ENCODE measurements at places on chromosomes 3 and 15.

- DNase-seq = no peak
These were observed 221.9 kb downstream of the LRRN1 start for GRCh38 chr3:4021162-4021561.

DNA sequence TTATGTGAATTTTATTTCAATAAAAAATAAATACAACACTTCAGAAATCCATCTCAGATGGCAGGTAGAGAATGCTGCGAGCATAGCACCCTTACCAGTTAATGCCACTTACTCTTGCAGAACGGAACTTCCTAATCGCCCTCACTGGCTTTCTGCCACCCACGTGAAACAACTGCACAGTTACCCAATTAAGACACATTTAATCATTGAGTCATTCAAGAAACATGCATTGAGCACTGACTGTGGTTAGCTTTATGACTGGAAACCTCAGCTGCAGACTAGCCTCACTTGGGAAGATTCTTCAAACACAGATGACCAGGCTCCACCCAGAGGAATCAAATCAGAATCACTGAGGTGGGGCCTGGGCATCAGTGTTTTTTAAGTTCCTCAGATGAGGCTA is 5.6 kb upstream of the MFGE8 start:
- no peak for DNase-seq

- DNase-seq = no peak
These were observed 167.6 kb upstream of the ST8SIA2 start for GRCh38 chr15:92226020-92226612.

DNA sequence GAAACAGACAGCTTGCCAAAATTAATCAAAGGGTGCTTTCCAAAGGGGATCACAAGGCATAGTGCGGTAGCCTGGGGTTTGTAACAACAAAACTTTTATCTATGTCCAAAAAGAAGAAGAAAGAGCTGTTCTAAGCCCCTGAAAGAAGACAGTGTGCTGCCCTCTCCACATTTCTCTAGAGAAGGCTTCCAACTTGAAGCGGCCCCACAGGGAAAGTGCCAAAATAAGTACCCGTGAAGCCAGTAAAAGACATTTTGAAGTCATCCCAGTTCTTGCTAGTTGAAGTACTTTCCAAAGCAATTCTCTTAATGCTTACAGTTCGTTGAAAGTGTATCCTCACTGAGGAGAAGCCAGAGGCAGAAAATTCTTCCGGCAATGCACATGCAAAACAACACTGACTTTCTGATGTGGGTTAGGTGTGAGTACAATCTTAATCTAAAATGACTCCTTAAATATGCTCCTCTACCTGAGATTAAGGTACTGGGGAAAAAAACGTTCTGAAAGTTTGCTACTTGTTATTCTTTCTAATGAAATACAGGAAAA is 21.3 kb downstream of the GPR15 start:
- no peak for DNase-seq

DNA sequence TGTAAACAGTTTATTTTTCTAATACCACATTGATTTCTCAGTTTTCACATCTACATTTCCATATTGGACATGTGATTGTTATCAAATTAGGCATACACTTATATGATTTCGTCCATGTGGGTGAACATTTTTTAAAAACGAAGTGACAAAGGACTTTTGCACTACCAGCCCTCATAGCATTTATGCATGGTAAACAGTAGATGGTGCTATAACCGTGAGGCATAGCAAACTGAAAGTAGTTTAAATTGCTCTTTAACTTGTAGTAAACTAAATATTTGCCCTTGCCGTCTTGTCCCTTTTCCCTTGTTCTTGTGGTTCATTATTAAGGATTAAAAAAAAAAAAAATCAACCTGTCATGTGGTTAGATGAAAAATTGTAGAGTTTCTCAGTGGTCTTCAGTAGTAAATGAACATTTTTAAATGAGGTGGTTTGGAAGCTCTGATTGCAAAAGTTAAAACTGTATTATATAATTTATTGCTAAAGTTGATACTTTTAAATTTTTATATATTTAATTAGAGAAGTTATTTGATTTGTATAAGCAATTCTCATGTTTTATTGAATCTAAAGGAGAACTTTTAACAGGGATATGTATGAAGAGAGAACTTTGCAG is 24.0 kb downstream of the STX19 start:
- no peak for DNase-seq

DNA sequence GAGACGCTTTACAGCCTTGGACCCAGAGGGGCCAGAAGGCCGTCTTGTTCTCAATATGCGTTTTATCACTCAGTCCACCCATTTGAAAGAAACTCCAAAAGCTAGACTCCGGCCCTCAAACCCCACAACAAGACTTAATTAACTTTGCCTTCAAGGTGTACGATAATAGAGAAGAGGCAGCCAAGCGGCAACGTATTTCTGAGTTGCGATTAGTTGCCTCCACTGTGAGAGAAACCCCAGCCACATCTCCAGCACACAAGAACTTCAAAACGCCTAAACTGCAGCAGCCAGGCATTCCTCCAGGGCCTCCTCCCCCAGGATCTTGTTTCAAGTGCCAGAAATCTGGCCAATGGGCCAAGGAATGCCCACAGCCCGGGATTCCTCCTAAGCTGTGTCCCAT is 17.4 kb upstream of the INO80 start:
- DNase-seq = no peak

- no peak for DNase-seq
These were observed 87.2 kb downstream of the MB21D2 start for GRCh38 chr3:192830291-192831110.

DNA sequence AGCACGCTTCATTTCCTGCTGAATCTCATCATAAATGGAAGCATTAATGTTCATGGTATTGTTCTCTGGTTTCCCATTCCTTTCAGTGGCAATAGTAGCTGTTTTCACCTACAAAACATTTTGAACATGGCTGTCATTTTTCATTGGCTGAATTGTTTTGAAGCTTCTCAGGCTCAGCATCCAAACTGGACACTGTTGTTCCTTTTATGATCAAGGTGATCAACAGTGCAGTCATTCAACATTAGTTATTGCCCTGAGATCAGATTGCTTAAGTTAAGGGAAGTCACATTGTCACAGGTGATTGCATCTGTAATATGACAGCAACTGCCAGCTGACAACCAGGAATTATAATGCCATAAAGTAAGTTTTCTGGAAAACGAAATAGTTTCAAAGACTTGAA is 46.9 kb downstream of the SATB1 start:
- DNase-seq = no peak

DNA sequence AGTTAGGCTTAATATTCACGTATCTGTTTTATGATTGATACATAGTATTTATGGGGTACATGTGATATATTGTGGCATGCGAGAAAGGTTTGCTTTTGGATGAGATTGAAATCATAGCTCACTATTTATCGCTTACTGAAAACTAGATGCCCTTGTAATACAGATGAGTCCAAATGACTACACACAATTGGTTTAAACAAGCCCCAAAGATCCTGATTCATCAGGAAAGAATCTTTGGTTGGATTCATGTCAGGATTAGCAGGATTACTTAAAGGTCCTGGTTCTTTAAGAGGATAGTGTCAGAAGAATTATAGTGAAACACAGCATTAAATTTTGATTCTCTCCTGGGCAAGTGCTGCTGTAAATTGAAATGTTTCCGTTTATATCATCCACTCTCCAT is 18.6 kb upstream of the AADAC start:
- DNase-seq = no peak

GRCh38 chr3:11878837-11879236 is 32.2 kb upstream of the TAMM41 start:
- DNase-seq = no peak

GRCh38 chr3:69160107-69160506 is 37.7 kb upstream of the LMOD3 start:
- no peak for DNase-seq

GRCh38 chr3:103218793-103219192 is 784.0 kb downstream of the ZPLD1 start:
- no peak for DNase-seq

DNA sequence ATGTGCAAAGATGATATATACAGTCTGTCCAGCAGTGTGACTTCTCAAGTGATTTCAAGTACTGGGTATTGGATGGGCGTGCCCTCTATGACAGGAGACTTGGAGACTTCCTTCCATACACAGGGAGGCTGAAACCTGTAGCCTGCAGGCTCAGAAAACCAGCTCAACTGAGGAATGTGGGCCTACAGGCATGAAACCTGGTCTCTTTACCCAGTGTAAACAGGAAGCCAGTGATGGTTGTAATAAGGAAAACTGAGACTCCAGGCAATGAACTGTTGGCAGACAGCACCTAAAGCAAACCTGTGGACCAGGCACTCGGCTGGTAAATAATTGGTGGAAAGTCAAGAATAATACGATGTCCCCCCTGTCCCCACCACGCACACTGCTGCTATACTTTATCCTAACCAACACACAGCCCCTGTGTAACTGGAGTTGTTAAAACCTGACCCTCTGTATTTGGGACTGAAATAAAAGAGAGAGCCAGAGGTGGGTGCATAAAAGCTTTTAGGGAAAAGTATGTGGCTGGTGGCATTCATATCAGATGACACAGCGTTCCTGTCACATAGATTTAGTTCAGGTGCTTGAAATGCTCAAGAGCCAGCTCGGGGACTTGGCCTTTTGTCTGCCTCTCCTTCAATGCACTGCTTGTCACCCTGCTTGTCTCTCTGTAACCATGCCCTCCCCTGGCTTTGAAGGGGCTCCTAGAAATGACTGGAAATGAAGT is 144.7 kb downstream of the TPRG1 start:
- DNase-seq = no peak

GRCh38 chr3:188230962-188231361 is 77.0 kb downstream of the LPP start:
- no peak for DNase-seq

DNA sequence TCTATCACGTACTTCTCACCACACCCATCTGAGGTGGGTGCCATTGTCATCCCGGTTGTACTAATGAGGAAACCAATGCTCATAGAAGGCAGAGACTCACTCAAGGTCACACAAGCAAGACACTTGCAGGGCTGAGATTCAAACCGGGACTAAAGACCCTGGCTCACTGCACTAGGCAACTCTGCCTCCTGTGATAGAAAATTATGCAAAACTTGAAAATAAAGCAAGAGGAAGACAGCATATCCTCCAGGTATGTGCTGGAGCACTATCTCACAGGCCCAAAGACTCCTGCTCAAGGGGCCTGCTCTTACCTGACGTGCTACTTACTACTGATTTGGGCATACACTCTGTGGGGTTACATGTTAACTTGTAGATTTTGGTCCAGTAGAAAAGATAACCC is 25.6 kb downstream of the ANXA2 start:
- DNase-seq = no peak
